ENCODE measurements at places on chromosomes 4 and X.

- DNase-seq = no peak
Measured at GRCh38 chr4:386708-387105, 49.1 kb downstream of the ZNF141 start.

GRCh38 chr4:164215113-164215741 is 538.7 kb upstream of the SMIM31 start:
- no peak for DNase-seq

DNA sequence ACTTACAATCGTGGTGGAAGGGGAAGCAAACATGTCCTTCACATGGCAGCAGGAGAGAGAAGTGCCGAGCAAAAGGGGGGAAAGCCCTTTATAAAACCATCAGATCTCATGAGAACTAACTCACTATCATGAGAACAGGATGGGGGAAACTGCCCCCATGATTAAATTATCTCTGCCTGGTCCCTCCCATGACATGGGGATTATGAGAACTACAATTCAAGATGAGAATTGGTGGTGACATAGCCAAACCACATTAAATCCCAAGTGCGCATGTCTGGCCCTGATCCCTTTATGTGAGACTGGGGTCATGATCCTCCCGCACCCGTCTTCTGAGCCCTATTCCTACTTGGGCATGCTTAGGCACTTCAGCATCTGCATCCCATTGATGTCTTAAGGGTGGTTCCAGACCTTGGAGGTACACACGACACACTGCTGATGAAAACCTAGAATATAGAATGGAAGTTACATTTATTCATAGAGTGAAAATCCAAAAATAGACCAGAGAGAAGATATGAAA is 116.0 kb downstream of the PTTG2 start:
- DNase-seq = no peak

- peak; percentile 47 for DNase-seq
Measured at GRCh38 chr4:41212616-41213203, 1.6 kb downstream of the APBB2 start.

DNA sequence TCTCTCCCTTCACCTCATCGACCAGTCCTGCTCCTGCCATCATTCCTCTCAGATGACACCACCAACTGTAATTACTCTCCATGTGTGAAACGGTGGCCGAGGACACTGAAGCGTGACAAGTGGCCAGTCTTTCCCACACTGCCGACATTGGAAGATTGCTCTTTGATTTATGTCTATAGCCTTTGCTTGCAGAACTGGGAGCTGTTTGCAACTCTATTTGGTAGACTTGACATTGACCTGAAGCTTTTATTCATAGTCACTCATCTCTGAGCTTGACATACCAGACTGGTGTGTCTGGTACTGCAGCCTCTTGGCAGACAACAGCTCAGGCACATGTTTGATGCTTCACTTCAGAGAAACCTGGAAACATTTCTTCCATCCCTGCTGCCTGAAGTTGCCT is 121.8 kb upstream of the GALNT7 start:
- DNase-seq = no peak

GRCh38 chr4:156583265-156583664 is 388.3 kb downstream of the PDGFC start:
- no peak for DNase-seq

- DNase-seq = no peak
Measured at GRCh38 chrX:150094375-150094774, 156.1 kb upstream of the EOLA2 start.

GRCh38 chr4:7238300-7238960 is 46.1 kb downstream of the SORCS2 start:
- no peak for DNase-seq

All from stomach (tissue), 19 donors.